Neural progenitor cell (in vitro differentiated cells): ENCODE measurements at places on chromosomes 1 and 21.

DNA sequence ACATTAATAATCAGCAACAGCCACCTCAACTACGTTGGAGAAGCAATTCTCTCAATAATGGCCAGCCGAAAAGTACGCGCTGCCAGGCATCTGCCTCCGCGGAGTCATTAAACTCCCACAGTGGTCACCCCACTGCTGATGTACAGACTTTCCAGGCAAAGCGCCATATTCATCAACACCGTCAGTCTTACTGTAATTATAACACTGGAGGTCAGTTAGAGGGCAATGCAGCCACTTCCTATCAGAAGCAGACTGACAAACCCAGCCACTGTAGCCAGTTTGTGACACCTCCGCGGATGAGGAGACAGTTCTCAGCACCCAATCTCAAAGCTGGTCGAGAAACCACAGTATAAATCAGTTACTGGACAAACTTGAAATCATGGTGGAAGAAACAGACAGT, 93.9 kb downstream of the KIF1B start:
- DNase-seq, result no peak

DNA sequence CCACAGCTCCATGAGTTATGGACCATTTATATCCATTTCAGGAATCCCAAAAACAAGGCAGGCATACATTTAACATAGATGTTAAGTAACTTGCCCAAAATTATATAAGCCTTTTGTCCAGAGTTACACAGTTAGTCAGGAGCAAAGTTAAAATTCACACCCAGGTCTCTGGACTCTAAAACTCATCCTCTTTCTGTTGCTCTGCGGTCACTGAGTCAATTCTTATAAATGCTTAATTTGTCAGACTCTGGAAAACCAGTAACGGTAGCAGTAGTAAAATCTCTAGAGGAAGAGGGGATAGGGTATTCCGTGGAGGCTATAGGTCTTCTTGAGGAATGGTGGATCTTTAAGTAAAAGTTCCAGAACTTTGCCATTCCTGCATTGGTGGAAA, 223.6 kb upstream of the JUN start:
- DNase-seq, result no peak

- peak; percentile 81 for DNase-seq
Measured at GRCh38 chr1:8373581-8374241, 55.8 kb downstream of the SLC45A1 start.

GRCh38 chr21:27406300-27407009, 439.6 kb upstream of the ADAMTS5 start:
- DNase-seq, result no peak

- DNase-seq, result no peak
Measured at GRCh38 chr1:115337276-115337632, 795 bp downstream of the NGF start.

- DNase-seq, result peak; percentile 54
Measured at GRCh38 chr1:54361342-54361741, 44.9 kb downstream of the SSBP3 start.

DNA sequence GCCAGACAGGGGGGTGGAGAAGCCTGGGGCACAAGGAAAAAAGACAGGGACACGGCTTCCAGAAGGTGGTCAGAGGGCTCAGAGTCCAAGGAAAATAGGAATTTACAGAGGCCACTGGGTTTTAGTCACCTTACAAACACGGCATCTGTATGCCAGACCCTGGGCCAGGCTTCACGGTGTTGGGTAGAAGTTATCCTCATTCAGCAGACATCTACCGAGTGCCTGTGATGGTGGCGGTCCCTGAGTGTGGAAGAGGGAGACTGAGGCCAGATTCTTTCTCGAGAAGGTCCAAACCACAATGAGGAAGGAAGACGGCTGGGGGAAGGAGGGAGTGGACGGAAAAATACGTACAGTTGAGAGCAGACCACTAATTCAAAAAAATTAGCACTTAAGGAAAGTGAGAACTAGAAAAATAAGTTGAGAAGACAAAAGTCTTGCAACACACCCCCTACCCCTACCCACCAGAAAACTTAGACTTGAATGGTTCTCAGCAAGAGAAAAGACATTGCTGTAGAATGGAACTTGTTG, 864 bp upstream of the BTG2 start:
- DNase-seq, result no peak

- no peak for DNase-seq
Measured at GRCh38 chr1:16293538-16293937, 56.6 kb upstream of the CPLANE2 start.

DNA sequence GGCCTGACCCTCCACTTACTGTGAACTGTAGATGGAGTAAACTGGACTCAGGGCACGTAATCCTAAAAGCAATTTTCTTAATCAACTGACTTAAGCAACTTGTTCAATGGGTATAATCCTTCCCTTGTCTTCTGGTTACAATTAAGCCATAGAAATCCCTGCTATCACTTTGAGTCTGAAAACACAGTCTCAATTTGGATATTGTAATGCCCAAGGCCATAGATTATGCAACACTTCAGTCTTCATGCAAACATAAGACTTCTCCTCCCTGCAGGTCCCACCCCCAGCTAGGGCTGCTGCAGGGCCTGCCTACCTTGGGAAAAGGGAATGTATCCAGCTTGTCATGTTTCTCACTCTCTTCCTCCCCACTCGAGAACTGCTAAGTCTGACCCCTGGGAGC, 6.2 kb upstream of the SLC5A9 start:
- DNase-seq, result peak; percentile 17
